Suppressor macrophage treated with lipopolysaccharide for 4 hours (primary cell): ENCODE measurements at places on chromosomes 2 and 18.

GRCh38 chr2:196166876-196167275 lies 4.5 kb downstream of the STK17B start:
- no peak for DNase-seq

DNA sequence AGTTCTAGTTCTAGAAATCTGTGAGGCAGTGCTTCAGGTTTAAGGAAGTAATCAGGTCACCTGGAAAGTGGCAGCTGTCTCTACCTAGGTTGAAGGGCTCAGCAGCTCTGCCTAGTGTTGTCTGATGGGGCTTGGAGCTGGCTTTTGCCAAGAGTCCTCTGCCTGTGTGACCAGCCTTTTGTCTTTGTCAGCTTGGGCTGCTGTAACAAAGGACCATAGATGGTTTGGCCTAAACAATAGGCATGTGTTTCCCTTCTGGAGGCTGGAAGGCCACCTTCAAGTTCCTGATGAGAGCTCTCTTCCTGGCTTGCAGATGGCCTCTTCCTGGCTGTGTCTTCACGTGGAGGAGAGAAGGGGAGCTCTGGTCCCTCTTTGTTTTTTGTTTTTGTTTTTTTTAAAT lies 13.3 kb downstream of the UBE2F start:
- DNase-seq = no peak

- DNase-seq = no peak
Observed at GRCh38 chr18:50870138-50870845, 8.6 kb upstream of the ME2 start.

DNA sequence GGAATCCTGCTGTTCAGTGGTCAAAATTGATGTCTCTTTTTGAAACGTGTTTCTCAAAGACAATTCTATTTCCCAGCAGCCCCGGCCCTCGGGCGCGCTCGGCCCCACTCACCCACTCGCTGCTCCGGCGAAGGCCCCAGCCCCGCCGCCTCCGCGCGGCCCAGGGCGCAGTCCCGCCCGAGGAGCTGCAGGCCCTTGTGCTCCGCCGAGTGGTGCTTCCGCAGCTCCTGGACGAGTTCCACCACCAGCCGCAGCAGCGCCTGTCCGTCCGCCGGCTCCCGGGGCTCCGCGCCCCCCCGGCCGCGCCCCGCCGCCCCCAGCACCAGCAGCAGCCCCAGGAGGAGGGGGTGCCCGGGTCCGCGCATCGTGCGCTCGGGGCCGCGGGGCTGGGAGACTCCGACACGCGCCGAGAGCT lies 413 bp downstream of the ALKAL2 start:
- DNase-seq = peak; percentile 13

GRCh38 chr2:225464346-225465025 lies 65.0 kb downstream of the NYAP2 start:
- no peak for DNase-seq

DNA sequence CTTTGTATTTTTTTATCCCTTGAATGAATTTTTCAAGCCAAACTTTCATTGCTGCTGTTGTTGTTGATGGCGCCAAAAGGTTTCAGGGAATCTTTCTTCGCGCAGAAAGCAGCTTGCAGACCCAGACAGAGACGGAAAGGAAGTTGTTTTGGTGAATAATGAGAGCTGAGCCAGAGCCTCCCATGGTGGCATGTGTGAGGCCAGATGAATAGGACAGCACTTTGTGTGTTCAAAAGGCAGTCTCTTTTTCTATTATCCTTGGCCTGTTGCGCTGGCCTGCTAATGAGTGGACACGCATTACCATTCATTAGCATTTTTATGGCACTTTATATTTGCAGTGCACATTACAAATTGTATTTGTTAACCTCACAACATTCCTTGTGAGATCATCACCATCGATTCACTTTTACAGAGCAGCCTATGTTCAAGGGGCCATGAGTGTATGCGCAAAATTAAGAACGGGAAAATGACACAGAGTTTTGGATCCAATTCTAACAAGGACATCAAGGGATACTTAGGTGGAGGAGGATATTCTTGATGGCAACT lies 754.7 kb downstream of the BCL11A start:
- no peak for DNase-seq

DNA sequence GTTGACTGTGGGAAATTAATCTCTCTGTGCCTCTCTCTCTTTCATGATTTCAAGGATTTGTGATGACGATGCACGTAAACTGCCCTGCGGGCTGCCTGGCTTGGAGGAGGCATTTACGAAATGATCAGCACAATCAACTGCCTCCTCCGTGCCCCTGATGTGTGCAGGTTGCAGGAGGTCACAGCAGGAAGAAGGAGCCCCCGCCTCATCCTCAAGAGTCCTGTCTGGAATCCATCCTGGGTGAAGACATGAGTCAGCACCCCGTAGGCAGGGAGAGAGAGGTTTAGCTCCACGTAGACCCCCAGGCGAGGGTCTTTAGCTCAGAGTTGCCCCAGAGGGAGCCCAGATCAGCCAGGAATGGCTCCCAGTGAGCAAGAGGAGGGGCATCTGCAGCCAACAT lies 17.1 kb upstream of the TEX51 start:
- DNase-seq = no peak

GRCh38 chr2:144320491-144320890 lies 199.4 kb downstream of the ZEB2 start:
- DNase-seq = peak; percentile 39

DNA sequence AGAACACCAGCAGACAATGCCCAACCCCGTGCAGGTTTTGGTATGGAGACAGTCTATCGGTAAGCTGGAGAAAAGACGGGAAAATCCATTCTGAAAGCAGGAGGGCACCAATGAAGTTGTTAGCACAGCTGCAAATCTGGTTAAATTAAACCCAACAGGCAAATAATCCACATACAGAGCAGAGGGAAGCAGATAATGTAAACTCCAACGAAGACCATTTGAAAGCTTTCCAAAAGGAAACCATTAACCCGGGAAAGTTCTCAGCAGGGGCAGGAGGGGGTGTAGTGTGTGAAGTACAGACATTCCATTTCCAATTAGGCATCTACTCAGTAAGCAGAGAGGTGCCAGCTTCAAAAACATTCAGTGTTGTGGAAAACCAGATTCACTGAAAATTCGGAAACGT lies 10.3 kb downstream of the EDAR start:
- no peak for DNase-seq

GRCh38 chr2:189013671-189014448 lies 39.7 kb downstream of the COL3A1 start:
- no peak for DNase-seq

- no peak for DNase-seq
Observed at GRCh38 chr18:76353500-76353899, 141.5 kb downstream of the ZNF516 start.

DNA sequence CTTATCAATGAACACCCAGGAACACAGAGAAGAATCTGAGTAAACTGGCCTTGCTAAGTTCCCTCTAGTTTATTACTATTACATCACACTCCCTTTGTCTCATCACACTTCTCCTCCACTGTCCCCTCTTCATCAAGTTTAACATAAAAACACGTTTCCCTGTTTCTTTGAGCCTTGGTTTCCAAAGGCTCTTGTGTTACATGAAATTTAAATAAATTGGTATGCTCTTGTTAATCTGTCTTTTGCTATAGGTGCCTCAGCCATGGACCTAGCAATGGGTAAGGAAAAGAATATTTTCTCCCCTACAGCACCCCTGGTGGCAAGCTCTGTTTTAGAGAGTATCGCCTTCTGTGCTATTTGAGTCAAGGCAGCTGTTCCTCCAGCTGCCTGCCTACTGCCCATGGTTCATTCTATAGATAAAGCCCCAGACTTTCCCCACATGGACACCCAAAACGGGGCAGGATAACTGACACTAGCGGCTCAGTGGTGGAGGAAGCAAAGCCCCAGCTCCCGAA lies 31.8 kb downstream of the TGIF1 start:
- DNase-seq = peak; percentile 21

DNA sequence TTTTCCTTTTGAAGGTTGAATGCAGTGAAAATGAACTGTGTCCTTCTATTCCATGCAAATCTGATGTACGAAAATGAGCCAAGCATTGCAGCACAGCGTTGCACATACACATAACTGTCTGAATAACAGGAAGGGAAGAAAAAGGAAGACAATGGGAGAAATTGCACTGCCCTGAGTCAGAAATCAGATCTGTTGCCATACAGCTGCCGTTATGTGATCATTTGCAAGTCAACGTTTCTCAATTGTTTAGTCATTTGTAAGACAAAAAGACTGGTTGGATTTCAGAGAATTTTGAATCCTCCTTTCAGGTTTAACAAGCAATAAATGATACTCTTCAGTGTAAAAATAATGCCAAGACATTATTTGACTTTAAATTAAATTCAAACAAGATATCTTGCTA lies 284.1 kb downstream of the DSEL start:
- peak; percentile 5 for DNase-seq

DNA sequence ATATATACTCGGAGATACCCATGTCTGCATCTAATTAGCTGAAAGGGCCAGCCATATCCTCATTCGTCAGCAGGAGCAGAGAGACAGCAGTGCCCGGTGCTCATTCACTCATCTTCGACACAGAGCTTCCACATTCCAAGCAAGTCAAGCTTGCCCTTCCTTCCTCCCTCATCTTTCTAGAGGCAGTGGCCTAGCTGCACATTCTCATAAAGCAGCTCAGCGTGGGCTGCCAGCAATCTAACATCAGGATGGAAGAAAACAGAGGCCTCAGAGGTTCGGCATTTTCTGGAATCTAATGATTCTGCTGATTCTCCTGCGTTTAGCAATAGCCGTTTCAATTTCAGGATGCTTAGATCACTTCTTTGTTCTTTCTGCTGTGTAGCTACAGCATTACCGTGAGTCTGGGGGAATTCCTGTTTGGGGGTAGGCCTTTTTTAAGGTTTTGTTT lies 68.8 kb downstream of the CLHC1 start:
- peak; percentile 50 for DNase-seq

DNA sequence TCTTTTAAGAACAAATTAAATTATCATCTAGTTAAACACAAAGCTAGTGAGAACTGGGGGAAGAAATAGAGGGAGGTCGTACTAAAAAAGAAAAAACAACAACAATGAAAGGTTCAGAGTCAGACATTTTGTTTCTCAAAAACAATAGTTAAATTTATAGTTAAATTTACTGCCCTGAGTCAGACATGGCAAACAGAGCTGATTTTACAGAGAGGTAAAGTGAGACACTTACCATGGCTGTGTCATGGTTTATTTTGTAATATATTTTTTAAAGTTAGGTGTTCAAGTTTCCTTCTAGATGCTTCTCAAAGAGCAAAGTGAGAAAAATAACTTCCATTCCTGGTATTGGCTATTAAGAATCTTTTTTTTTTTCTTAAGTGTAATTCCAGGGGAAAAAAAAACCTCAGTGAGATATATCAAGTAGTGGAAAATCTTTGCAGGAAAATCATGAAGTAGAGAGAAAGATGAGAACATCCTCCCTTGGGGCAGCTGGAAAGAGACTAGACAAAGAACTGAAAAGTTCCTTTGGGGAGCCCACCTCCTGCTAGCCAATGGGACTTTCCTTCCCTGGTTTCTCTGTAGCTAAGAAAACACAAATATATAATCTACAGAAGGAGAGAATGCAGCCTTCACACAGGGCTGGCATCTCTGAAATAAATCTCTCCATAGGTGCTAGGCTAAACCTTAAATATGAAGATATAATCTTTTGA lies 12.3 kb downstream of the KLF7 start:
- DNase-seq = no peak

DNA sequence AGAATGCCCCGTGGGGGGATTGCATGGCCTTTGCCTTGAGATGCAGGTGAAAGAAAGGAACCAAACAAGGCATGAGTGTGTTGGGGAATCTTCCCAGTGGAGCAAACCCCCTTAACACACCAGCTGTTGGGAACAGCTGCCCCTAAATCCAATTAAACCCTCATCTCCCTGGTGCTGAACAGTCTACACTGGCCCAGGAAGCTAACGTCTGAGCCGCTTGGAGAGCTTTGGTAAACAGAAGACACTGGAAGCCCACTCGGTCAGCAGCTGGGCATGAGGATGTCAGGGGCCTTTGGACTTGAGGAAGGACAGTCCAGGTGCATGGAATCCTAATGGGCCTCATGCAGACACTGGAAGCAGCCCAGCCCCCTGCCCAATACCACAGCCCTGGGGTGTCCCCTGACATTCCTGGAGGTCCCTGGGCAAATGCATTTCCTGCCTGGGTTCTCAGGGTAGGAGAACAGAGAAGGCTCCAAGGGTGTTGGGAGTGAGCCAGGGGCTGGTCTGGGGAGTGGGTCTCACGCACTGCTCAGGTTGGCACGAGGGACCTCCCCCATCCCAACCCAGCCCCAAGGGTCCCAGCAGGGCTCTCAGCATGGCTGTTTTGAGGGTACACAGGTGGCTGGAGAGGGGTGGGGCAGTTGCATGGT lies 37.7 kb downstream of the GBX2 start:
- DNase-seq = no peak

DNA sequence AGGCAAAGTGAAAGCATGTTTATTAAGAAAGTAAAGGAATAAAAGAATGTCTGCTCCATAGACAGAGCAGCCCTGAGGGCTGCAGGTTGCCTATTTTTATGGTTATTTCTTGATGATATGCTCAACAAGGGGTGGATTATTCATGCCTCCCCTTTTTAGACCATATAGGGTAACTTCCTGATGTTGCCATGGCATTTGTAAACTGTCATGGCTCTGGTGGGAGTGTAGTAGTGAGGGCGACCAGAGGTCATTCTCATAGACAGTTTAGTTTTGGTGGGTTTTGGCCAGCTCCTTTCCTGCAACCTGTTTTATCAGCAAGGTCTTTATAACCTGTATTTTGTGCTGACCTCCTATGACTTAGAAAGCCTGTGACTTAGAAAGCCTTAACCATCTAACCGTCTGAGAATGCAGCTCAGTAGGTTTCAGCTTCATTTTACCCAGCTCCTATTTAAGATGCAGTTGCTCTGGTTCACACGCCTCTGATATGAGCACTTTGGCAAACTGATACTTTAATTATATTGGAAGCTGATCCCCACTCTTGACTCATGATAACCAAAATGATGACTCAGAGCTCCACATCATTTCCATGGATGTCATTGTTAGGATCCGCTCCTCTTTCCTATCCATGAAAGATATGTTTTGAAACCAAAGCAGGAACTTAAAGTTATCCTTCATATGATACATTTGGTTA lies 14.5 kb upstream of the ERMN start:
- no peak for DNase-seq

GRCh38 chr2:219300022-219300421 lies 9.2 kb downstream of the PTPRN start:
- no peak for DNase-seq

DNA sequence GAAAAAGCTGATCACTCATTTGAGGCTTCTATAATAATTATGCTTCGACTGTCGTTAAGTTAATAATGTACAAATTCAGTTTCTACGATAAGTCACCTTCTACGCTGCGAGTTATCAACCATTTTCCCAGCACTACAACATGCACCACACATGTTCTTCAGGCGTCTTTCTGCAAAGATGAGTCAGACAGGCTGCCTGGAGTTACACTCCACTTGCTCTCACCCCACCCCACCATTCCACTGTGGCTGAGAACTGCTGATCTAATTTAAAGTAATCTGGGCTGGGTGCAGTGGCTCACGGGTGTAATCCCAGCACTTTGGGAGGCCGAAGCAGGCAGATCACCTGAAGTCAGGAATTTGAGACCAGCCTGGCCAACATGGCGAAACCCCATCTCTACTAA lies 218.6 kb downstream of the DYM start:
- DNase-seq = no peak

GRCh38 chr2:195308163-195308562 lies 348.9 kb upstream of the SLC39A10 start:
- DNase-seq = no peak
